Fibroblast of the conjunctiva (primary cell): ENCODE measurements at places on chromosomes 5 and 9.

DNA sequence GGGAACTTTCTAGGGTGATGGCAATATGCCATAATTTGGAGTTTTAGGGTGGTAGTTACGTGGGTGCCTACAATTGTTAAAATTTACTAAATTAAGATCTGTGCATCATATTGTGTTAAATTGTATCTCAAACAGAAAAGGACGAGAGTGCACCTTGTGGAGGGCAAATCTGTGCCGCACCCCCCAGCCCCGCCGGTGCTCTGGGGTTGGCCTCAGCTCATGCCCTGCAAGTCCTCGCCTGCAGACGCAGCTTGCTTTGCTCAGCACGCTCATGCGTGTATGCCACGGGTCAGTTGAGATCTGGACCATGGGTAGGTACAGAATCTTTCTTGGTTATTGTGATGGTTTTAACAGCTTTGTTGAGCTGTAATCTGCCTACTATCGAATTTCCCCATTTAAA, 33.7 kb upstream of the FCN1 start:
- DNase-seq, result no peak

DNA sequence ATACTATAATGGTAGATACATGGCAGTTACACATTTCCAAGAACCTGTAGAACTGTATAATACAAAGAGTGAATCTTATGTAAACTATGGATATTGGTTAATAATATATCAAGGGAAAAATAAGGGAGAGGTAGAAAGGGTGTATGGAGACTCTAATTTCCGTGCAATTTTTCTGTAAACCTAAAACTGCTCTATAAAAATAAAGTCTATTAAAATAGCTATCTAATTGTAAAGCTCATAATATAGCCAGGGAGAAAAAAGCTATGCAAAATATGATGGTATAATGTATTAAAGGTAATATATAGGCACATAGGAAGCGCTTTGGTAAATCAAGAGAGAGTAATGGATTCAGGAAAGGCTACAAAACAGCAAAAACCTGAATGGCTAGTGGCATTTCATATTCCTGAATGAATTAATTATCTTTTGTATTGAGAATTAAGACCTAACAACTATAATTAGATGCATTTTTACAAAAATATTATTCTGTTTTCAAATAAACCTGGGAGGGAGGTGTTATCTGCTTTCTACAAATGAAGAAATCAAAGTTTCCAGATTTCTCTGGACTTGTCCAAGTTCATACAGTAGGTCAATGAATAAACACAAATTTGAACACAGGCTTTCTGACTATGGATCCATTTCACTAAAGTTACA, 22.8 kb downstream of the ANXA1 start:
- DNase-seq, result no peak

- DNase-seq, result peak; percentile 72
Measured at GRCh38 chr5:39080597-39081204, 6.5 kb upstream of the RICTOR start.

DNA sequence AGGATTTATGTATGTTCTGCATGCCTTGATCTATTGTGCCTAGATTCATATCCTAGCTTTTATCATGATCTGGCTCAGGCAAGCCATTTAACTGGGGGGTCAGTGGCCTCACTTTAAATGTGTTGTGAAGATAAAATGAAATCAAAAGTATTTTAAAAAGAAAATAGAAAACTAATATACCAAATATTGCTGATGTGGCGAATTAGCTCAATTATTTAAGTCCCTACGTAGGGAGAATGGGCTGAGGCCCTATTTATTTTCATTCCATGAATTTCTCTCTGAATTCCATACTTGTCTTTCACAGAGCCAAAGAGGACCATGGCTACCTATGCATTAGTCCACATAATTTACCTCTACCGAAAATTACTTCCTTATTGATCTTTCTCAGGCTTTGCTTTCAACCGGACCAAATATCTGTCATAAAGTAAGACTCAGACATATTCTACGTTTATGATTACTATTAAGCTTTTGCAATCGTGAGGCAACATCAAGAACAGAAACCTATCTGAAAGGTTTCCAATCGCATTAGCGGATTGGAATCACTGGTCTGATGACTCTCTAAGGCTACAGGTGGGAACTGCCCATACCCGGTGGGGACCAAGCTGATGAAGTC, 1.7 kb downstream of the MBLAC2 start:
- DNase-seq, result no peak

- peak; percentile 91 for DNase-seq
Measured at GRCh38 chr5:179275941-179276837, 69.1 kb downstream of the ADAMTS2 start.

- peak; percentile 84 for DNase-seq
Measured at GRCh38 chr5:158700231-158701006, 399.3 kb downstream of the EBF1 start.

- no peak for DNase-seq
Measured at GRCh38 chr9:18002718-18003438, 424.0 kb downstream of the SH3GL2 start.

DNA sequence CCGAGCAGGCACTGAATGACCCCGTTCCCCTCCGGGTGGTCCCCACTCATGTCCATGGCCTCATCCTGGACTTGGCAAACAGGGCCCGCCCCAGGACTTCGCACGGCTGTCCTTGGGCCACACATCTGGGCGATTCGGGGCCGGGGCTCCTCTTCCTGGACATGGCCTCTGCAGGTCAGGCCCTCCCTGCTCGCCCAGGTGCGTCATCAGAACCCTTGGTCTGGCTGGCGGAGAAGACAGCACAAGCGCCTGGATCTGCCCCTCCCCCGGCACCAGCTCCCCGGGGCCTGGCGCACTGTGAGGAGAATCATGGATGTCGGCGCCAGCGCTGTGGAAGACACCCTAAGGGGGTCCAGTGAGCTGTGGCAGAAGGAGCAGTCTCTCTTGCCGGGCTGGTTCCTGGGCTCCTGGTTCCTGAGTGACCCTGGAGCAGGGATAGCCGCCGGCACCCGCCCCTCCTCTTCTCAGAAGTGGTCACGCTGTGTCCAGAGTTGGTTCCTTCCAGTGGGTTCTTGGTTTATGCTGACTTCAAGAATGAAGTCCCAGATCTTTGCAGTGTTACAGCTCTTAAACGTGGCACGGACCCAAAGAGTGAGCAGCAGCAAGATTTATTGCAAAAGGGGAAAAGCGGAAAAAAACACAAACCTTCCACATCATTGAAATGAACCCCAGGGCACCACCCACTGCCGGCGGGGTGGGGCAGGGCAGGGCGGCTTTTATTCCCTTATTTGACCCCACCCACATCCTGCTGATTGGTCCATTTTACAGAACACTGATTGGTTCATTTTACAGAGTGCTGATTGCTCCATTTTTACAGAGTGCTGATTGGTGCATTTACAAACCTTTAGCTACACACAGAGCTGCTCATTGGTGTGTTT, 25.9 kb upstream of the SLC12A7 start:
- no peak for DNase-seq

DNA sequence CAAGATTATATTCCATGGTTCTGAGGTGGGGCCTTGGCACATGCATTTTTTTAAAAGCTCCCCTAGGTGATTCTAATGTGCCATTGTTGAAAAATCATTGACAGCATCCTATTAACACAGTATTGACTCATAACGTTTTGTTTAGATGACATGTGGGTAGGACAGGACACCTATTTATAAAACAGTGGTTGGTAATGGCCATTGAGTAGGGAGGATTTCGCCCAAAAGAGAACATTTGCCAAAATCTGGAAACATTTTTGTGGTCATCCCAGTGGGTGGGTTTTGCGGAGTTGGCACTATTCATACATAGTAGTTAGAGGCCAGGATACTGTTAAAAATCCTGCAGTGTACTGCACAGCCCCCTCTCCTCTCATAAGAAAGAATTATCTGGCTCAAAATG, 6.4 kb upstream of the CHD1 start:
- no peak for DNase-seq

- no peak for DNase-seq
Measured at GRCh38 chr5:59437176-59437575, 456.4 kb downstream of the PDE4D start.

DNA sequence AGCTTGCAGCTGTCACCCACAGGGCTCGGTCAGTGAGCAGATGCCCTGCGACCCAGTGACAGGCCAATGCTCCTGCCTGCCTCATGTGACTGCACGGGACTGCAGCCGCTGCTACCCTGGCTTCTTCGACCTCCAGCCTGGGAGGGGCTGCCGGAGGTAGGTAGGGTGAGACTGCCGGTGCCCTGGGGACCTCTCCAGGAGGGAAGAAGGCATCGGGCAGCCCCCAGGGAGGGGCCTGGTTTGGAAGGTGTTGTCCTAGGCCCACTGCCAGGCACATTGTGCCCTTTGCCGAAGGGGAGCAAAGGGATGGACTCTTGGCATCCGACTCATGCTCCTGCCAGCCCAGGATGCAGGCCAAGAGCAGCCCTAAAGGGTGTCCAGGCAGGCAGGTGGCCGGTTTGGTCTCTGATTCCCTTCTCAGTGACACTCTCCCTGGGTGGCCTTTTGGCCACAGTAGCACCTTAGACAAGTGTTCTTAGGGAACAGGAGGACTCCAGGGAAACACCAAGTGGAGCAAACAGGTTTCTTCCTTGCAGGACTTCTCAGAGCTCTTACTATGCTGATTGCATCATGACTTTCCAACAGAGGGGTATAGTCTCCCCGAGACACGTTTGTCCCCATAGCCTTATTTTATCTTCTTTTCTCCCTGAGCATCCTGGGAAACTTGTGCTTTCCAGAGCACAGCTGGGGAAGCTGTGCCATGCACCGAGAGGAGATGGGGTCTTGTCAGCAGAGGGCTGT, 28.1 kb upstream of the AIF1L start:
- no peak for DNase-seq

GRCh38 chr5:13248253-13248652, 696.2 kb downstream of the DNAH5 start:
- DNase-seq, result no peak

DNA sequence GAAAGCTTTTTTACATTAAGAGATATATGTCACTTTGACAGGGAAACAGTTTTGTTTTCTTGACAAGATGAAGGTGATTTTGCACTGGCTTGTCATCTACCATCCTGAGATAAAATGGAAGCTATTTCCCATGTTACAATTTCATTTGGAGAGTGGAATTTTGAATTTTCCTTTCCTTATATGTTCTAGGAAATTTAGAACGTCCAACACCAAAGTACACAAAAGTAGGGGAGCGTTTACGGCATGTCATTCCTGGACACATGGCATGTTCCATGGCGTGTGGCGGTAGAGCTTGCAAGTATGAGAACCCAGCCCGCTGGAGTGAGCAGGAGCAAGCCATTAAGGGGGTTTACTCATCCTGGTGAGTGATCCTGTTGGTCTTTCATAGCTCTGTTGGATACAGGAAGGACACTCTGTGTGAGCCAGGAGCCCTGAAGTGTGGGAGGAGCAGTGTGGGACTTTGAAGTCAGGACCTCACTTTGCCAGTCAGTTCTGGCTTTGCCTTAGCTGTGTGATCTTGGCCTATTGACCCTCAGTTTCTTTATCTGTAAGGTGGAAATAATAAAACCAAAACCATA, 887 bp downstream of the PTPDC1 start:
- DNase-seq, result no peak

DNA sequence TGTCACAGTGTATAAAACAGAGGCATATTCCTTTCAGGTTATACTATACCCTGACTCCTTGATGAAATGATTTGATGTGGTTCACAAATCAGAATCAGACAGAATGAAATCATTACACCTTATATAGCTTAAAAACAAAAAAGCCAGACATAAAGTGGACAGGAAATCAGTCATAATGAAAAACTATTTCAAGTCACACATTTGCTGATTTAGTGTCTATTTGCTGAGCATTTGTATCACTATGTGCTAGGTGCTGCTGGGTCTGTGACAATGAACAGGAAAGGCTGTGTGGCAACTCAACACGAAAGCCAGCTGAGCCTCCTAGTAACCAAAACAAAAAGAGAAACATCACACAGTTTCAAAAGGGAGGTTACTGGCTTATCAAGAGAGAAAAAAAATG, 194.0 kb downstream of the EFNA5 start:
- DNase-seq, result no peak

- DNase-seq, result no peak
Measured at GRCh38 chr9:107949061-107949460, 459.5 kb upstream of the KLF4 start.

DNA sequence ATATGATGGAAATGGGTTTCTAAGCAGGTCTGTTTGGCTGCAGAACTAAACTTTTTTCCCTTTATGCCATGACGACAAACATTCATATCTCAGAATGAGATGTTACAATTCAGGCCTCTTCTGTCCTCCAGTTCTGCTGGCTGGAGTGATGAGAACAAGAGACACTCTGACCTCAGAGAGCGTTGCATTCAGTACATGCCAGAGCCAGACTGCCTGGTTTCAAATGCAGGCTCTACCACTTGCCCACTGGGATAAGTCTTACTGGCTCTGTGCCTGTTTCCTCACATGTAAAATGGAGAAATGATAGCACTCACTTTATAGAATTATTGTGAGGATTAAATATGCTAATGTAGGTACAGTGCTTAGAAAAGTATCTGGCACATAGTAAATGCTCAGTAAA, 24.8 kb upstream of the TOMM5 start:
- DNase-seq, result no peak

DNA sequence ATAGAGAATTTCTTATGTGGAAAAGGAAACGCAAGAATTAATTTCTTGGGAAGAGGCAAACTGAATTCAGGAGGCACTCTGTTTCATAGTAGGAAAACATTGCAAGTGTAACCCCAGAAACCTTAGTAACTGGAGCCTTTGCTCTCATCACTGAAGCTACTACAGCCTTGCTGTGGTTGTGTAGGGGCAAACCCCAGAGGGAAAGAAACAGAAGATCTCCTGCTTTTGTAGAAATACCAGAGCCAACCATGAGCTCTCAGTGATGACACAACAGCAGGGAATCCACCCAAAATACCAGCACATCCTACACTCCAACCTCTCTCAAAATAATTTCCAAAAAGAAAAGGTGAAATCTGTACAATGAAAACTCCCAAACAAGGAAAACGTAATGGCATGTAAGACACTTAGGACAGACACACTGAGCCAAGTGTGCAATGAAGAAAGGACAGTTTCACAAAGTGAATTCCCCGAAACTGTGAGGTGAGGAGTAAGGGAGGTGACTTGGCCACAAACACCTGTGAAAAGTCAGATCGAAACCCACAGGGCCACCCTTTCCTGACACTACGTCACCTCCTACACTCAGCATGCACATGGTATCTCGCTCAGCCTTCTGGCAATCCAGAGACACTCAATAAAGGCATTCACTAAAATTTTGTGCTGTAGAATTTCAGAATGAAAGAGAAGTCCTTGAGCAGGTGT, 8.5 kb upstream of the ACSL6 start:
- DNase-seq, result no peak

DNA sequence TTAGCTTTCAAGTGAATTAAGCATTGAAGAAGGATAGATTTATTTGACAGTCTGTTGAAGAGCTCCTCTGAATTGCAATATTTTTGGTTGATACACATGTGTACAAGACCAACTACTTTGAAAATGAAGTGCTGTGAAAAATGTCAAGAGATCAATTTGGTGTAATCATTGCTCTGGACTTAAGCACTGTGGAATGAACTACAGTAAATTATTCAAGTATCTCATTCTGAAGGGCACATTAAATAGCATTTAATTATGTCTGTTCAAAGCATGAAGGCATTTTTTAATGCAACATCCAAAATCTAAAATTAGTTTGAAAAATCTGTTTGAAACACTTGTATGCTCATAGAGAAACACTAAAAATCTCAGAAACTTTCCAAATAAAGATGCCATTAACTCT, 107.5 kb downstream of the CDH18 start:
- no peak for DNase-seq
